ENCODE measurements at places on chromosomes 3 and 15.
A peak's percentile ranks its signal among the peaks of the same experiment; 100 is the strongest.

- DNase-seq, result no peak
Observed at GRCh38 chr3:50580683-50581458, 11.5 kb downstream of the HEMK1 start.

- no peak for DNase-seq
Observed at GRCh38 chr3:194259982-194260766, 91.0 kb downstream of the CPN2 start.

GRCh38 chr3:4687167-4687566 is 194.0 kb downstream of the ITPR1 start:
- peak; percentile 22 for DNase-seq

GRCh38 chr3:63877737-63878393 is 14.2 kb downstream of the ATXN7 start:
- DNase-seq, result no peak

DNA sequence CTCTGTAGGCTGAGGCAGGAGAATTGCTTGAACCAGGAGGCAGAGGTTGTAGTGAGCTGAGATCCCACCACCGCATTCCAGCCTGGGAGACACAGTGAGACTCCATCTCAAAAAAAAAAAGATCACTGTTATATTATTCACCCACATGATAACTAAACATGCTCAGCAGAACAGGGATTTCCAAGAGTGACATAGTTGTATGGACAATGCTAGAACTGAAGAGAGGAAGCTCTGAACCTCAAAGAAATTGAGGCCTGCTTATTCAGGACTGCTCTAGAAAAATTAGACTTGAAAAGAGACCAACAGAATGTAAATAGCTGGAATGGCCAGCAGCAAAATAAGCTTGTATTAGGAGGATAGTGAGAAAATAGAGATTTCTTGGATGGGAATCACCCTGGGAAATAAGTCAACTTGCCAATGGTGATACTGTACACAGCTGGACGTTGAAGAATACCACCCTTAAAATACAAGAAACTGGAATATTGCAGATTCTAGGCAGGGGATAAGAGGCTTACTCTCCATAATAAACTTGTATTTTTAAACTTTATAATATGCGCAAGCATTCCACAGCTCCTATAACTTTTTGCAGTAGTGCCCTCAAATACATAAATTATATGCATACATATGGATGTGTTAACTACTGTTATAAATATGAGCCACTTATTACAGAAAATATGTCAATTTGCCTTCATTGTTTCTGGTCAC is 28.2 kb downstream of the PIK3CB start:
- no peak for DNase-seq

DNA sequence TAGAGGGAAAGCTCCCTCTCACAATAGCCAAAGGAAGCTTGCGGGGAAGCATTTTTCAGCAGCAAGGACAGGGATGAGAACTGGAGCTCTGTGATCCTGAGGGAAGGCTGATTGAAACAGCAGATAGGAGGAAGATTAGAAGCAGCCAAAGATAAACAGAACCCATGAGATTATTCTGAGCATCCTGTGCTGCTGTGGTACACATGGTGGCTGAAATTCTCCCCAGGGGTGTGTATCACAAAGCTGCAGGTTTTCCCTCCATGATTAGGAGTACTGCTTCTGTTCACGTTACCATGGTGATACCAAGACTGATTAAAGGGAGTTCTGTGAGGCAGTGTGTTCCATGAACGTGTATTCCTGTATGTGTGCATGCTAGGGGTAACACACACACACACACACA is 30.3 kb upstream of the PSMD6 start:
- no peak for DNase-seq

GRCh38 chr3:170766253-170766652 is 103.7 kb downstream of the RPL22L1 start:
- no peak for DNase-seq

DNA sequence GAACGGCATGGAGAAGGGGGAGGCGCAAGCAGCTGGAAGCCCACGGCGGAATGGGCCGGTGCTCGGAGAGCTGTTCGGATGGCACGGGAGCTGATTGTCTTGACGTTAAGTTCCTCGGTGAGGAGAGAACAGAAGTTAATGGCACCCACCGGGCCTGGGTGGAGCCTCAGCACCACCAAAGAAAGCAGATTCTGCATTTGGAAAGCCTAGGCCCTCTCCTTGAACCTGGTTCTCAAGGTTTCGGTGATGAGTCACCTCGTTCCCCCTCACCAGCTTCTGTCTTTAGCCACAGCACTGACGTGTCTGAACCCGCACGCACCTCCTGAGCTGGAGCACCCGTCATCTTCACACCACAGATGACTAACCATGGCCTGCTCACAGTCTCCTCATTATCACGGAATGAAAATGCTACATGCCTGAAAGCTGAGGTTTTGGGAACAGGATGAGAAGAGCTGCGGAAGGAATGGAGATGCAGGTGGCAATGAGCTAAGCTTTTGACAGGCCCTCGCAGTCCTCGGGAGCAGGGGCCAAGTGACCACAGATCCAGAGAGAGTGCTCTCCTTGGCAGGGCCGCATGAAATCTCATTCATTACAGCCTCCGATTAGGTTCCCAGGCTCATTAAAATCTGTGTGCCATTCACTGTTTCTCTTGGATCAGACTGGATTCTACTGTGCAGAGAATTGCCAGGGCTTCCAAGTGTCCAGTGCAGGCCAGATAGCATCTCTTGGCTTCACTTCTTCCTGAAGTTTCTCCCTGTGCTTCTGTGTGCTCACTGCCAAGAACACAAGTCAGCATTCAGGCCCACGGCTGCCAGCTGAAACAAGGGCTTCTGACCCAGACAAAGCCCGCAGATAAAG is 96.3 kb upstream of the DLG1 start:
- DNase-seq, result no peak

DNA sequence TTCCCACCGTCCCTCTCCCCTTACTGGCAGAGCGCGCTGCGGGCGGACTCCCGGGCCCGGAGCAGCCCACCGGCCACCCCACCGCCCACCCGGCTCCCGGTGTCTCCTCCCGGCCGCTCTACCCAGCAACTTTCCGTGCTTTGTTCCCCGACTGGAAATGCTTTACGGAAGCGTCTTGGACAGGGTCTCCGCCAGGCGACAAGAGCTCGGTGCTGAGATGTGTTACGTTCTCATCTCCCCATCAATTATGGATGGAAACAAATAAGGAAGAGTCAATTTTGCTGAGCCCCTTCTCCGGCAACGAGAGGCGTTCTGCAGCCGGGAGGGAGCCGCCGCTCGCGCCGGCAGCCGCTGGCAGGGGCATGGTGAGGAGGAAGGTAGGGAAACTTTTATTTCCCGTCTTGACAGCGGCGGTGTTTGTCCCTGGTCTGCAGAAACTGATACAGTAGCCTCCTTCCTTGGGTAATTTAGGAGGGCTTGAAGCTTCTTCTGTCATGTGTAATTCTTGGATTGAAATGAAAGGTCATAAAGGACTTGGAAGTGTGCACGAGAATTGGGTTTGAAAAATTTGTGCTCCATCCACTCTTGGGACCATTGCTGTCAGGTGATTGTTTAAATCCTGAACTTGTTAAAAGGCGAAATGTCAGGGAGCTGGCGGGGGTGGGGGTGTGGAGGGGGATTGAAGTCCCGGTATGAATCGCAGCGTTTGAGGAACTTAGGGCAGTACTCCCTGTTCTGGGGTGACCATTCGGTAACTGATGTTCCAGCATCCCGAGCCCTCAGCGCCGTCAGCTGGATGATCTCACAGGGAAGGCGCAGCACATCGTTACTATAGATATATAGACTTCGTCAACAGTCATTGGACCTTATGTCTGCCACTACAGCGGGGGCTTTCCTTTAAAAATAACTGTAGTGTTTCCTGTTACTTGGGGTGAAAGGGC is 1.5 kb downstream of the SEMA6D start:
- DNase-seq, result no peak

GRCh38 chr15:62524848-62525247 is 359.8 kb upstream of the C2CD4B start:
- no peak for DNase-seq

GRCh38 chr3:15198686-15199085 is 7.4 kb upstream of the CAPN7 start:
- DNase-seq, result no peak

GRCh38 chr3:67415511-67415910 is 238.9 kb downstream of the SUCLG2 start:
- DNase-seq, result no peak

DNA sequence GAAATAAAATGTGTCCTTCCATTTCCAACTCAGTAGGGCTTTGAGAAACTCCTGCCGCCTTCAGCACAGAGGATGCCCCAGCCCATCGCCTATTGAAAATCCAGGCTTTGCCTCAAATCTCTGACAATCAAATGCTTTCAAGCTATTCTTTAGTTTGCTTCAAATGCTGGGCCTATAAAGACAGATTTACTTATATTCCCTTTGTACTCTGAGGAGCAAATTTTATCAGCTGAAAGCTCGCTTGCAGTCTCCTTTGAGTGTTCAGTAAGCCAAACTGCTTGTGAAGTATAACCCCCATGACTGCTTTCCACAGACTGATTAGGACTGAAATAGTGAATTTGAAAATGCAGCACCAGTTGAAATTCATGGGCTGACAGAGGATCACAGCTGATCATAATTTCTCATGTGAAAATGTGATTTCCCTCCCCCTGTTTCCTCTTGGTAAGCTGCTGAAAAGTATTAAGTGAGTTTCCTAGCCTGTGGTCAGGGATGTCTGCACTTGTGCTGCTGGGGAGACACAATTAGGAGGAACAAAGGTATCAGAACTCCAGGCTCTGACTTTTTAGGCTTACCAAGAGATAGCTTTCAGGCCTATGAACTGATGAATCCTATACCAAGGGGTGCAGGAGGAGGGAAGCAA is 563.4 kb upstream of the TGFBR2 start:
- no peak for DNase-seq

DNA sequence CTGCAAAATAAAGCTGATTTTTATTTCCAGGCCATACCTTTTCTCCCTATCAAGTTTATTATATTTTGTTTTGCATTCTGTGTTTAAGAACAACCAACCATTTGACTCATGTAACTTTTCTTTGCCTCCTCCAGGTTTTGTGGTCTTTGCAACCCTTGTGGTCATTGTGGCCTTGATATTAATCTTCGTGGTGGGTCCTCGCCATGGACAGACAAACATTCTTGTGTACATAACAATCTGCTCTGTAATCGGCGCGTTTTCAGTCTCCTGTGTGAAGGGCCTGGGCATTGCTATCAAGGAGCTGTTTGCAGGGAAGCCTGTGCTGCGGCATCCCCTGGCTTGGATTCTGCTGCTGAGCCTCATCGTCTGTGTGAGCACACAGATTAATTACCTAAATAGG is 27.6 kb downstream of the NIPA2 start:
- DNase-seq, result no peak

- no peak for DNase-seq
Observed at GRCh38 chr3:71721651-71722157, 3.5 kb downstream of the EIF4E3 start.

GRCh38 chr15:77622209-77622933 is 10.3 kb downstream of the LINGO1 start:
- DNase-seq, result no peak

DNA sequence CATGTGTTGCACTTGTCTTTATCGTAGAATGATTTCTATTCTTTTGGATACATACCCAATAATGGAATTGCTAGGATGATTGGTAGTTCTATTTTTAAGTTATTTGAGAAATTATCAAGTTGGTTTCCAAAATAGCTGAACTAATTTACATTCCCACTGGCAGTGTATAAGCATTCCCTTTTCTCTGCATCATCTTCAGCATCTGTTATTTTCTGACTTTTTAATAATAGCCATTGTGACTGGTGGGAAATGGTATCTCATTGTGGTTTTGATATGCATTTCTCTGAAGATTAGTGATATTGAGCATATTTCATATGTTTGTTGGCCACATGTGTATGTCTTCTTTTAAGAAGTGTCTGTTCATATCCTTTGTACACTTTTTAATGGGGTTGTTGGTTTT is 81.7 kb upstream of the NUDT16 start:
- DNase-seq, result no peak

All from NCI-H187 treated with DMSO at 0.1 percent for 48 hours (cell line).